Islet precursor cell (in vitro differentiated cells): ENCODE measurements at places on chromosomes 5 and 9.

DNA sequence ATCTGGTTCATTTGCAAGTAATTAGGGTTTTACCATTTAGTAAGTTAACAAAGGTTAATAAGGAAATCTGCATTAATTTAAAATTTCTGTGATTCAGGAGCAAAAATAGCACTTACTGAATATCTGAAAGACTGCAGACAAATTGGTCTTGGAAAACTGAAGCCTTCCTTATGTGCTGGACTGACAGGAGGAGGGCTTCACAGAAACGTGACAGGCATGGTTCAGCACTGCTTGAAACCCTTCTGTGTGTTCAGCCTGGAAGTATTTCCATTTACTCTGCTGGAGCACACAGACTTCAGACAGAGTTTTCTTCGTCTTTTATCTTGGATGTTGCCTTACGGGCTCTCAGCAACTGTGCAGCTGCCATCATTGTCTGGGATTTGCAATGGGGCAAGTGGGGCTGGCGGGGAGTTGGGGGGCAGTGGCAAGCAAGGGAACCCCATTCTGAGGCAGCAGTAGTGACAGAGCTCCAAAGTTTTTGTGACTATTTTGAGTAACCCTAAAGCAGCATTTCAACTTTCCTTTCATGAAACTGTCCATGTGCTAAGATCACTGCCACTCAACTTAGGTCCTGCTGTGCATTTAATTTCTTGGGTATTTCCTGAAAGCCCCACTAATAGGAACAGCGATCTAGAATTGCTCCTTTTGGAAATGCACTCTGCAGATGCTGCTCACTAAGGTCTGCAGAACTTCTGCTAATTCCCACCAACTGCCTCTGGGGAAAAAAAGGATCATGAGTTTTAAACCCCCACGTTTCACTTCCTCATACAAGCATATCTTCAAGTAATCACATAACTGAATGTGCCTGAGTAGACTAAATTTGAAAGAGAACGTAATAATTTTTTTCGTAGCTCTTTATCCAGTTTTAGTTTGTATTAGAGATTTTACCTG, 56.6 kb downstream of the KCNN2 start:
- DNase-seq: no peak

DNA sequence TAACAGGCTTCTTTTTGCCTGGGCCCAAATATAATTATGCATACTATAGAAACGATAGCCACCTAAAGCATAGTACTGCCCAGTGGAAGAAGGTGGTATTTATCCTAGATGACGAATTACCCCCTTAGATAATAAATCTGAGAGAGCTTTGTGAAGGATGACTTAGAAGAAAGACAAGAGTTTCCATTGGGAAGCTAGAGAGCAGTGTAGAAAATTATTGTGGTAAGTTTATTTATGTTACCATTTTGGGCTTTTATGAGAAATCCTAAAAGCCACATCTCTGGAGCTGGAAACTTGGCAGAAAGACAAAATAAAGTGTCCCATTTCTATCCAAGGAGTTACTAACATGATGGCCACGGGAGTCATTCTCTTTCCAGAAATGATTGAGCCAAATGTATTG, 172.0 kb upstream of the SEMA6A start:
- no peak for DNase-seq

GRCh38 chr9:70590315-70590677, 175.8 kb upstream of the KLF9 start:
- DNase-seq: no peak

GRCh38 chr5:104643320-104643719, 1080.7 kb upstream of the NUDT12 start:
- DNase-seq: peak; percentile 72

- no peak for DNase-seq
Measured at GRCh38 chr5:149995385-149996204, 4.9 kb downstream of the TIGD6 start.

- DNase-seq: no peak
Measured at GRCh38 chr9:14903040-14903439, 7.2 kb downstream of the FREM1 start.

- no peak for DNase-seq
Measured at GRCh38 chr5:121596882-121597281, 254.8 kb upstream of the FTMT start.

- no peak for DNase-seq
Measured at GRCh38 chr5:108104448-108104847, 277.4 kb downstream of the FBXL17 start.

DNA sequence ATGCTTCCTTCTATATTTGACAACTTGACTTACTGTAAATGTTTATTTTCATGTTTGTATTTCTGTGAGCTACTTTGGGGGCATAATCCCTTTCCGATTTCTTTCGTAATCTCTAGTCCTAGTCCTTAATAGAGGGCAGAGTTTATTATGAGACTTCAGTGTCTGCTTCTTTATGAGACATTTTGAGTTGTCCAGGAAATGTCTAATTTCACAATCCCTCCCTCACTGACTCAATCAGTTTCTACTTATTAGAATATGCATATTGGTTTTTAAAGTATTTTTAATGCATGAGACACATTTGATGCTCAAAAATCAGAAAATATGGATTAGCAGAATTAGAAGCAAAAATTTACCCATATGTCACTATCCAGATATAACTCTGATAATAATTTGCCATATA, 160.9 kb downstream of the FOCAD start:
- DNase-seq: no peak

DNA sequence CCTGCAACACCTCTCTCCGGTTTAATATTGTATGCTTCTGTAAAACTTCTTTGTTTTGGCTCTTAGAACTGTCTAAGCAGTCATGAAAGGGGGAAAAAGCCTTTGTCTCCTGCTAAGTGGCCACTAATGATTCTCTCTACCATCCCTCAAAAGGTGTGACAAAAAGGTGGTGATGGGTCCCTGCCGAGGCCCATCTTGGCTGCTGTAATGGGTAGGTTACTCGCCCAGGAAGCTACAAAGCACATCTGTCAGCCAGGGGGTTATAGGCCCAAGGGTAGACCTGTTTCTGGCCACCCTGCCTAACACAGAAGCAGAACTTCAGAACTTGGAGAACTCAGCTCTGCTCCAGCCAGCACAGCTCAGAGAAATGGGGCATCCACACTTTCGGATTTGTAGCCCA, 1.6 kb downstream of the FAM219A start:
- DNase-seq: no peak

GRCh38 chr5:89286320-89286719, 403.3 kb upstream of the MEF2C start:
- DNase-seq: no peak

DNA sequence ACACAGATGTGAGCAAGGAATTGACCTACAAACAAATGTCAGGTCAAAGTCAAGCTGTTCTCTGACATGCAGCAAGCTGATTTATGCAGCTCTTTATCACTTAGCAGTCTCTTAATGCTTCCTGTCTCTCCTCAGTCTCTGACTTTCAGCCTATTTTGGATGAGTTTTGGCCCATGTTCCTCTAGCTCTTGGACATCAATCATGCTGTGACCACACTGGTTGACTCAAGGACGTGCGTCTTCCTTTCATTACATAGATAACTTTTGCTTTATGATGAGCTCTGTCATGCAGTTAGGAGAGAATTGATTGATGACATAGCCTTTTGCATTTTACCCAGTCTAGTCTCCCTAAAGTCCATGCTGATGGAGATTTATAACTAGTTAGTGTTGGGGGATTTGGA, 9.4 kb upstream of the REEP5 start:
- DNase-seq: no peak

DNA sequence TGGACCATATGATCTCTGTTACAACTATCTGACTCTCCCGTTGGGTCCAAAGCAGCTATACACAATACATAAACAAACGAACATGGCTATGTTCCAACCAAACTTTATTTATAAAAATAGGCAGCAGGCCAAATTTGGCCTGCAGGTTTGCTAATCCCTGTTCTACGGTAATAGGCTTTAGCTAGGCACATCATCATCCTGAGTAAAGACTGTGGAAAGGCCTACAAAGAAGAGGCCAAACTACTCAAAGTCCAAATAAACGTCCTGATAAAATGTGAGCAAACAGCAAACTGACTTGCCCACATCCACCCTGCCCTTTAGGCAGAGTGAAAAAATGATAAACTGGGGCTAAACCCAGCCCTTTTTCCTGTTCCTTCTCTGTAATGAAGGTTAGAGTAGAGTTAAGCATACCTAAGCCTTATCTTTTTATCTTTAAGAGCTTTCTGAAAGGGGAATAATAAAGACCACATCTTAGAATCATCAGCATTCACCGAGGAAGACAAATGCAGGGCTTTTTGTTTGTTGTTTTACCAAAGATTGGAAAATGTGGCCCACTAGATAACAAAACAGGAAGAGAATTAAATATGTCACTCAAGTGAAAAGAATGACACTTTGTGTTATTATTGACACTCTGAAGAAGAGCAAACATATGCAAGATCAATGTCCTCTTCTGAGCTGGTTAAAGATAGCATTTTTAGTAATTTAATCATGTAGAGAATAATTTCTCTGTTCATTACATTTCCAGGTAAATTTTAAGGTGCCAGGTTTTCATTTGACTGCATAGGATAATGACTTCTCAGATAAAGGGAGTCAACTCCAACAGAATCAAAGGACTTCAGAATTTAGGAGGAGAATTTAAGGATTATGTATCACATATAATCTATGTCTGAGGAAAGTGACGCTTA, 160.0 kb upstream of the GNA14 start:
- no peak for DNase-seq

DNA sequence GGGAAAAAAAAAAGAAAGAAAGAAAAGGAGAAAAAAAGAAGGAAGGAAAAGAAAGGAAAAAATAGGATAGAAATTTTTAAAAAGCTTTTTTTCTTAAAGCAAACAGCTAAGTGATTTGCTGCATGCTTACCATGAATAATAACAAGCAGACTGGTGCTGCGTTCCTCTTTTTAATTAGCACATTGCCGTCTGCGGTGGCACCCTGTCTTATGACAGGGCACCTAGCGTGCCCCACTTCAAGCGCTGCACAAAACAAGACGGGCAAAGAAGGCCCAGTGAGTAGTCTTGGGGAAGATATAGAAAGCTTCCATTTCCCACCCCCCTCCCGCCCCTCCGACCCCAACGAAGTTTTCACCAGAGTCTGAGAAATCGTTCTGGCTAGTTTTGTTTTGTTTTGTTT, 513.9 kb downstream of the ZNF608 start:
- DNase-seq: no peak

- DNase-seq: no peak
Measured at GRCh38 chr5:127793879-127794278, 90.7 kb downstream of the CCDC192 start.

GRCh38 chr5:44827681-44828080, 18.9 kb downstream of the MRPS30 start:
- no peak for DNase-seq

DNA sequence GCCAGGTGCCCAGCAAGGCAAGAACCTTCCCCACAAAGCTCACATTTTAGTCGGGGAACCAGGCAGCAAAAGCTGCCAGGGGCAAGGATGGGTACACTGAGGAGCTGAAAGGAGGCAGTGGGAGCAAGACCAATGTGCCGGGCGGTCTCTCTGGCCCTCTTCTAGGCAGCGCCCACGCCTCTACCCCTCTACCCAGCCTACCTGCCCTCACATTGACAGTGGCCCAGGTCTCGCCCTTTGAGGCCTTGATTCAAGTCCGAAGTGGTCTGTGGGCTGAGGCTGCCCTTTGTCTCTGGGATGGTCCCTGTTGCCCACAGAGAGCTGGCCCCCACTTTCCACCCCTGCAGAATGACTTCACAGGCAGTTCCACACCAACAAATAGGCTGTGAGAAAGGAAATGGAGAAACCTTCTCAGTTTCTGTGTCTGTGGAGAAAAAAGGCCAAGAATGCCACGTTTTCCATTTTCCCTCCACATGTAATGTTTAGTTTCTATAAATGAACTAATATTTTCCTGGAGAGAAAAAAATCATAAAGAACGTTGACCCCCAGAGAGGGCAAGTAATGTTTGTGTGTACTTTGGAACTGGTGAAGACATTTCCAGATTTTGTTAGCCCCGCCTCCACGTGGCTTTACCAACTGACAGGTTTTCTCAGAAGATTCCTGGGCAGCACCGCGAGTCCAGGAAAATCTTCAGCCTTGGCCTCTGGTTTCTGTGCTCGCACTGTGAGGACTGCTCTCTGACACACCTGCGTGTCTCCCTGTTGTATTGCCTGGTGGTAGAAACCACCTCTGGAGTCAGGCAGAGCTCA, 57.4 kb upstream of the ANGPTL2 start:
- DNase-seq: peak; percentile 32

GRCh38 chr5:113507601-113508000, 5.9 kb upstream of the YTHDC2 start:
- DNase-seq: no peak

GRCh38 chr5:14930486-14930885, 58.9 kb upstream of the ANKH start:
- DNase-seq: no peak

GRCh38 chr9:36164372-36164771, 4.8 kb upstream of the CCIN start:
- DNase-seq: no peak

DNA sequence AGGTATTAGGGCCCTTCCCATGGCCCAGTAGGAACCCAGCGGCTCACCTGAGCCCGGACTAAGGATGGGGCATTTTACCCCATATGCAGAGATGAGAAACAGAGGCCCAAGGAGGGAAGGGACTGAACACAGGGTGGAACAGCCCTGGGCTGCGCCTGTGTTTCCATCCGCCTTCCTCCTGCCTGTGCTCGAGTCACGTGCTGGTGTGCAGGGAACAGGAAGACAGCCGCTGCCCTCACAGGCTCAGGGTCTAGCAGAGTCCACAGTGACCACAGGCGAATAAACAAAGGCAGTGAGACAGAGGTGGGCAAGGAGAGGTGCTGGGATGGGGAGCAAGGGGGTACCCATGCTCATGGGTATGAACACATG, 129.4 kb downstream of the C9orf50 start:
- DNase-seq: no peak

GRCh38 chr9:126454795-126455194, 128.2 kb downstream of the MVB12B start:
- DNase-seq: no peak

DNA sequence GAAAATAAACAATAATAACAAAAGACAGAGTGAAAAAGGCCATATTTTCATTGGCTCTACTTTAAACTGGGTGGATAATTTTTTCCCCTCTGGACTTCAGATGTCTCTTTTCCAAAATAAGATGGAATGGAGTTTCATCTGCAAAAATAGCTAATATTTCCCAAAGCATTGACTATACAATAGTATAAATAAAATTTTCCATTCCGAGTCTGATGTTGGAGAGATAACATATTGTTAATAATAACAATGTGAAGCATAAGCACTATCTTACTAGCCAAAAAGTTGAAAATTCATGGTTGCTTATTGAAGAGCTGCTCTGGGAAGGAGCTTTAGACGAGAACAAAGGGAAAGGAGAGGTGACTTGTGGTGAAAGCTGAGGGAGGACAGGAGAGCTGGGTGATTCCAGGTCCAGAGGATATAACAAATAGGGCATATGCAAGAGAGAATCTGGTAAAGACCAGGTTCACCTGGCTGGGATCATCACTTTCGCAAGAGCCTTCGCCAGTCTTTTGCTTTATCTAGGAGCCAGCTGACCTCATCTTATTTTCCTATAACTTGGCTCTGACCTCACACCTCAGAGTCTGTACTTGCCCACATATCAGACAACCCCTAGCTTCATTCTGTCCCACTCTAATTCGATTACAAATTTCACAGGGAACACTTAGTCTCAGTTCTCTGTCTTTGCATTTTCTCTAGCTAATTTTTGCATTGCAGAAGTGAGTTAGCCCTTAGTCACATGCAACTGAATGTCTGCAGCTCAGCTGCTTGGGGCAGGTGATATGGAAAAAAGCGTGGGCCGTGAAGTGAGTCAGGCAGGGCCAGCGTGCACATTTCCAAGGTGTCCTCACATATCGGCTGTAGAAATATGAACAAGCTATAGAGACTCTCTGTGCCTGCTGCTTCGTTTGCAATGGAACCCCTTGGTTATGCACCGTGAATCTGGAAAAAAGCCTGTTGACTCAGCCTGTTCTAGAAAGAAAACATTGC, 7.6 kb upstream of the ZNF474 start:
- DNase-seq: no peak

- DNase-seq: no peak
Measured at GRCh38 chr9:115057559-115057958, 60.4 kb downstream of the TNC start.
